Neural crest cell (in vitro differentiated cells): ENCODE measurements at places on chromosomes 16 and 17.

GRCh38 chr16:13013043-13013442 lies 111.6 kb downstream of the SHISA9 start:
- DNase-seq, result no peak

DNA sequence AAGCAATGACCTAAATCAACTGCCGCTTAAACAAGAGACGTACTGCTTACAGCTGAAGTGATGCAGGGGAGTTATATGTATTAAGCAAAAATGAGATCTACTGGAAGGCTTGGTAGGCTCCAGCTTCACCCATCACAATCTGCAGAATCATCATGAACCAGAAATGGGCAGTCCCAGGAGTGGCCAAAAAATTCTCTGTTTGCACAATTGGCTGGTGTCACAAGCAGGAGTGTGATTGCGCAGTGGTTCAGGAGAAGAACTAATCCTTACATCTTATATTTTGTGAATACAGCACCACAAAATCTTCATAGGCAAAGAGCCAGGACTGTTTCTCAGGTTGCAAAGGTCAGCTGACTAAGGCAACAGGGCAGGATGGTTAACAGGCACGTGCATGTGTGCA lies 75.9 kb downstream of the CES1 start:
- DNase-seq, result no peak

DNA sequence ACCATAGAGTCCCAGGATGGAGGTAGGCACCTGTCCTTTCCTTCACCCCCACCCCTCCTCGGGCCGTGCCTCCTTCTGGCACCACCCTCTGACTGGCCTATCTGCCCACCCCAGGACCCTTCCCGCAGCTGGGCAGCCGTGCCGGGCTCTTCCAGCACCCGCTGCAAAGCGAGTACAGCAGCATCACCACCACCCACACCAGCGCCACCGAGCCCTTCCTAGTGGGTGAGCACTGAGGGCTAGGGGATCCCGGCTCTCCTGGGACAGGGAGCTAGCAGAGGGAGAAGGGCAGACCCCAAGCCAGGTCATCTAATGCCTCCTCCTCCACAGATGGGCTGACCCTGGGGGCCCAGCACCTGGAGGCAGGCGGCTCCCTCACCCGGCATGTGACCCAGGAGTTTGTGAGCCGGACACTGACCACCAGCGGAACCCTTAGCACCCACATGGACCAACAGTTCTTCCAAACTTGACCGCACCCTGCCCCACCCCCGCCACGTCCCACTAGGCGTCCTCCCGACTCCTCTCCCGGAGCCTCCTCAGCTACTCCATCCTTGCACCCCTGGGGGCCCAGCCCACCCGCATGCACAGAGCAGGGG lies 7.8 kb downstream of the GALK1 start:
- DNase-seq, result no peak

GRCh38 chr17:51261024-51261963 lies 948 bp downstream of the UTP18 start:
- DNase-seq, result peak; percentile 61

GRCh38 chr16:15658149-15658548 lies 8.1 kb downstream of the NDE1 start:
- no peak for DNase-seq

DNA sequence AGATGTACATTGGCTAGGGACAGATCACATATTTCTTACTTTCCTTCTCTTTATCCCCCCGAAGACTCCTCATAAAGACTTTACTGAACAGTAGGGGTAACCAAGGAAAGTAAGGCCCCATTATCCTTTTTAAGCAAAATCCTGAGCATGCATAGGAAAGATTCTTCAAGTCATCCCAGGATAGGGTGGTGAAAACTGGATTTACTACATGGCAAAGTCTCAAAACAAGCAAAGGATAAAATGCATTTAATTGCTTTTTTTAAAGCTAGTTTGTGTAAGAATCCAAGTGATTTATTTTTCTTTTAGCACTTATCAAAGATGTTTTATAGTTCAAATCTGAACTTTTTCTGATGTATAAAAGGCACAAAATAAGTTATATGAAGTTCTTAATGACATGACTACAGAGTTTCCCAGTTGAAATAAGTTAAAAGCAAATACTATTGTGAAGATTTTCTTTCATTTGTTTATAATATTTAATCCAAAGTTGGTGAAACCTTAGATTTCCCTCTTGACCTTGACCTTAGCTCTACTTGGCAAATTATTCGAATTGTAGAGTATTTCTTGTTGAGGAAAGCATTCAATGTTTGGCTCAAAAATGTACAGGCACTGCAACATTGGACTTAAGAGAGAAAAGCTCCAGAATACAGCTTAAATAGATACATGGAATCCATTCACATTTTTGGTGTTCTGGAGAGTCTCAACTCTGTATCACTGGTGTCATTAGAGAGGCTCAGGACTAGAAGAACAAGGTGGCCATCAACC lies 104.3 kb downstream of the ABCA8 start:
- DNase-seq, result no peak

GRCh38 chr17:73191443-73192205 lies 1.2 kb upstream of the COG1 start:
- DNase-seq, result peak; percentile 64

DNA sequence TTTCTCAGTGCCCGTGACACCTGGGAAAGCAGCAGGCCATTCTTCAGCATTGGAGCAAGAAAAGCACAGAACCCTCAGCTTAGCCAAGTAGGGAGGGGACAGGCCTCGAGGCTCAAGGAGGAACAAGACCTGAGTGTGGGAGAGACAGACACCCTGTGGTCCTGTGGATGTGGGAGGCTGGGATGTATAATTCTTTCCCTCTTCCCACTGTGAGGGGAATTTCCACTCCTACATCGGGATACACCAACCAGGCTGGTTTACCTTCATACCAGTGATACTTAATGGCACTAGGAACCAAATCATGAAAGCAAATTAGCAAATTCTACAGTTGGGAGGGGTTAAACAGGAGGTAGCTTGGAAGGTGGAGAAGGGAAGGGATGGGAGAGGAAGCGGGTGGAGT lies 41.7 kb downstream of the LYRM1 start:
- DNase-seq, result no peak

- no peak for DNase-seq
Observed at GRCh38 chr16:962366-962765, 8.4 kb downstream of the LMF1 start.

DNA sequence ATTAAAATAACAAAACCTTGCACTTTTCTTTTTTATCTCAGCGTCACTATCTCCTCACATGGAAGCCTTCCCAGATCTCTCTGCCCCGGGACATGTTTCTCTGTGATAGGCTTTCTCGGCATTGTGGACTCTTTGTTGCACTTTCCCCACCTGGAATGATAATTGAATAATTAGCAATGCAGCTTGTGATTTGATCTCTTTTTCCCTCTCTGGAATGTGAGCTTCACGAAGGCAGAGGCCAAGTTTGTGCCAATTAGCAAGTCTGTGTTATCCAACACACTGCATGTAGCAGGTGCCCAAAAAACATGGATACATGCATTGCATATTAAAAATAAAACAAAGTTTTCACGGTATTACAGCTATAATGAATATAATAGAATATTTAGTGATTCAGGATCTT lies 431.2 kb downstream of the HAPSTR1 start:
- no peak for DNase-seq

DNA sequence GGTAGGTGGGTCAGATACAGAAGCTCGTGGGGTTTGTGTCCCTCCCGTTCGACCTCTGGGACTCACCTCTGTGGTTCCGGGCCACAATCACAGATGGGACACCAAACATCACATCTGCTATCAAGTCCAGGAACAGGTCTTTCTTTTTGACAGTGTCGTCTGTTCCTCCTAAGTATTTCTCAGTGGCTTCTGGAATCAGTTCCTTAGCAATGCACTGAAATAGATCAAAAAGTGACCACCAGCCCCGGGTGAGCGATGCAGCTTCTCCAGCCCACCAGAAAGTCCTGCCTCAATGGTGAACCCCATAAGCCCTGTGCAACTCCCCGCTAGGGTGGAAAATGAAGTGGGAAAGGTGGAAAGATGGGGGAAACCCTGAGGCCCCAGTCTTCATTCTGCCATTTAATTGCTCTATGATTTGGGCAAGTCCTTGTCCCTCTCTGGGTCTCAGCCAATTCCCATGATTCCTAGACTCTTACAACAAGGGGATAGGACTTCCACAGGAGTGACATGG lies 22.4 kb downstream of the CES1 start:
- no peak for DNase-seq

- no peak for DNase-seq
Observed at GRCh38 chr17:6930749-6931148, 65.1 kb upstream of the ALOX12 start.
